ENCODE measurements at places on chromosomes 2 and 18.

DNA sequence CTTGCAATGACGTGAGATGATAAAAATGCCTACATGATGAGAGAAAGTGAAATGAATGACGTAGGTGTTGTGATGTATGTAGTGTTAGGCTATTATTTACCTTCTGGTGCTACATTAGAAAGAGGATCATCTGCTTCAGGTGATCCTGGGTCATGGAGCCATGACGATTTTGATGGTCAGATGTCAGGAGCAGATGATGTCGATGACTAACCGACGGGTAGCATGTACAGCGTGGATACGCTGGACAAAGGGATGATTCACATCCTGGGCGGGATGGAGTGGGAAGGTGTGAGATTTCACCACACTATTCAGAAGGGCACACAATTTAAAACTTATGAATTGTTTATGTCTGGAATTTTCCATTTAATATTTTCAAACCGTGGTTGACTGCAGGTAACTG, 43.5 kb upstream of the ACVR1C start:
- no peak for DNase-seq

DNA sequence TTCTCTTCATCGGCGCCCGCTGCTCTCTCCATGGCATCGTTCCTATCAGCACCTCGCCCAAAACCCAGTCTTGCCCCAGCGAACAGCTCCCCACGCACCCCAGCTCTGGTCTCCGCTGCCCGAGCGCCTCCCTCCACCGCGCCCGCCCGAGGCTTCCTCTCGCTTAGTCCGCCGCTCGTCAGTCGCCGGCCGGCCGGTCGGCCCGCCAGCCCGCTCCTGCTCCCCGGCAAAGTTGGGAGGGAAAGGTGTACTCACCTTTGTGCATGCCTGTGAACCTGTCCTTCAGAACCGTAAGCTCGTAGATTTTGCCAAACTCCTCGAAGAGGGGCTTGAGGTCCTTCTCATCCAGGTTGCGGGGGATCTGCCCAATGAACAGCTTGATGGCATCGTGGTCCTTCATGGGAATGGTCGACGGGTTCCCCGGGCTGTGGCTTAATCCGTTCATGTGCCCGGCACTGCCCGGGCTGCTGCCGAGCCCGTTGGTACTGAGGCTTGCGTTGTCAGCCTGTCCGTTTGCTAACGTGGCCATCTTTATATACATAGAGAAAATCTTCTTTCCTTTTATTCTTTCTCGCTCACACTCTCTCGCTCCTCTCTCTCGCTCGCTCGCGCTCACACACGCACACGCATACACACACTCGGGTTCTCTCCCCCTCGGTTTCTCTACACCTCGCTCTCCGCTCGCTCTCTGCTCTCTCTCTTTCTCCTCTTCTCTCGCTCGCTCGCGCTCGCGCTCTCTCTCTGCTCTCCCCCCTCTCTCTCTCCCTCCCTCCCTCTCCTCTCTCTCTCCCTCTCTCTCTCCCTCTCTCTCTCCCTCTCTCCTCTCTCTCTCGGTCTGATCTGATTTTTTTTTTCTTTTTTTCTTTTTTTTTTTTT, at the start of gene CELF4:
CELF4 (minus strand) TSS at position 698 of the 876 bp plus-strand sequence.
- no peak for DNase-seq

- DNase-seq, result peak; percentile 22
Observed at GRCh38 chr2:172943539-172943938, 132.1 kb upstream of the MAP3K20 start.

GRCh38 chr2:126881591-126881990, 17.1 kb upstream of the TEX51 start:
- DNase-seq, result no peak

DNA sequence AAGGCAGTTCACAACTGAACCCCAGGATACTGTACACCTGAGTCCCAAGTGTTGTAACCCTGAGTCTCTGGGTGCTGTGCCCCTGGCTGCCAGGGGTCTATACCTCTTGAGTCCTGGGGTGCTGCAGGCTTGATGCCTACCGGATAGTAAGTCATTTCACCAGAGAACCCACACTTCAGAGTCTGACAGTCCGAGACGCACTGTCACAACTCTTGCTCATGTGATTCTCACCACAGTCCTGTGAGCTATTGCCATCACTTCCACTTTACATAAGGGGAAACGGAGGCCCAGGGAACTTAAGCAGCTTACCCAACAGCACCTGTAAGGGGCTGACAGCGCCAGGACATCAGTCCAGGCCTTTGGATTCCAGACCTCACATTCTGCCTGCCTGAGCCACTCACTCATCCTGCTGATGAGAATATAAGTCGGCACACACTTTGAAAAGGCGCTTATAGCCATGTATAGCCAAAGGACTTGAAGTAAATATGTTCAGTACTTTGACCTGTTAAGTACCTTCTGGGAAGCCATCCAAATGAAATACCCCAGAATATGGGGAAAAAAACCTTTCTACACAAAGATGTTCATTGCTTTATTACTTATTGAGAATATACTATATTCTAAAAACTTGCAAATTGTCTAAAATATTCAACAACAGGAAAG, 180.7 kb upstream of the ID2 start:
- no peak for DNase-seq

DNA sequence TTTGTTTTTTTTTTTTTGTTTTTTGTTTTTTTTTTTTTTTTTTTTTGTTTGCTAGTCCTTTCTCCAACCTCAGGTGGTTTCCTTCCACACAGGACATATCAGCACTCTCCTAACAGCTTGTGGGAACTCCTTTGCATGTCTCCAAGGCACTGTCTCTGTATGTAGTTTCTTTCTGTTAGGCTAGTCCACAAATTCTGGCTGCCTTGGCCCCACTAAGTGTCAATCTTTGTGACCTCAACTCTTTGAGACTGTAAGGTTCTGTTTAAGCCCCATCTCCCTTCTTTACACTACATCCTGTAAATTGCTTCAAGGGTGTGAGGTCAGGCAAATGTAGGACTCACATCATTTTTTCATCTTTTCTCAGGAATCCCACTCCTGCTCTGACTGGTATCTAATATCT, 85.1 kb downstream of the NCOA1 start:
- DNase-seq, result no peak

- DNase-seq, result no peak
Observed at GRCh38 chr2:30622452-30622851, 175.4 kb downstream of the LCLAT1 start.

DNA sequence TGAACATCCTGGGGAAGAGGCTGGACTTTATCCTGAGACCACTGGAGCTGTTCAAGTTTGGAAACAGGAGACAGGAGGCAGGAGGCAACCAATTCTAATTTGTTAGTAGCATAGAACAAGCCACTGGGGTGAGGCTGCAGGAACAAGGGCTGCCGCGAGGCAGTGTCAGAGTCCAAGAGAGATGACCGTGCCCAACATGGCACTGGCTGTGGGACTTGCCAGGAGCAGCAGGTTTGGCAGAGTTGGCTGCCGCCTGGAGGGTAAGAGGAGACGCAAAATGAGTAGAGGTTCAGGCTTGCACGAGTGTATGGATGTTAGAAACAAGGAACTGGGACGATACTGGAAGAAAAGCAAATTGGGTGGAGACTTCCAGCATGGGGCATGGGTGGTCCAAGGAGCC, 168.5 kb downstream of the TPGS2 start:
- DNase-seq, result no peak

DNA sequence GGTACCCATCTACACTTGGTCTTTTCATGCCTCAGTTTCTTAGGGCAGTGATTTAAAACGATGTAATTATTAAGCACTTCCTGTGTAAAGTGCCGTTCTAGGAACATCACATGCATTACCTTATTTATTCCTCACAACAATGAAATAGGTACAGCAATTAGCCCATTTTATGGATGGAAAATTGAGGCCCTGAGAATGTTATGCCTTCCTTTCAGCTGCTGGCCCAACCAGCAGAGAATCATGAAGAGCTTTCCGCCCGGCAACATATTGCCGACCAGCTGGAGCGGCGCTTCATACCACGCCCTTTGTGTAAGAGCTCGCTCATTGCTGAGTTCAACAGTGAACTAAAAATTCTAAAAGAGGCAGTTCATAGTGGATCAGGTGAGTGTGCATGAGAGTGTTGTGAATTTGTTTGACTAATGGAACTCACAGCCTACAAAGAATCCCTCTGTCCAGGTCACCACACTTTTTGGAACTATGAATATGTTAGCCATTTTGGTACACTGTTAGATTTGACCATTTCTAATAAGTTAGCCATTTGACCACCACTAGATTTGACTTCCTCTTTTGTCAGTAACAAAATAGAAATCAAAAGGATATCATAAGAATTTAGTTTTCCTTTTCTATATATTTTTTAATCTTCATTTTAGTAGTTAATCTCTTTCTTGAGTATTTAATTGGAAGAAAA, 25.6 kb upstream of the RPE start:
- no peak for DNase-seq

DNA sequence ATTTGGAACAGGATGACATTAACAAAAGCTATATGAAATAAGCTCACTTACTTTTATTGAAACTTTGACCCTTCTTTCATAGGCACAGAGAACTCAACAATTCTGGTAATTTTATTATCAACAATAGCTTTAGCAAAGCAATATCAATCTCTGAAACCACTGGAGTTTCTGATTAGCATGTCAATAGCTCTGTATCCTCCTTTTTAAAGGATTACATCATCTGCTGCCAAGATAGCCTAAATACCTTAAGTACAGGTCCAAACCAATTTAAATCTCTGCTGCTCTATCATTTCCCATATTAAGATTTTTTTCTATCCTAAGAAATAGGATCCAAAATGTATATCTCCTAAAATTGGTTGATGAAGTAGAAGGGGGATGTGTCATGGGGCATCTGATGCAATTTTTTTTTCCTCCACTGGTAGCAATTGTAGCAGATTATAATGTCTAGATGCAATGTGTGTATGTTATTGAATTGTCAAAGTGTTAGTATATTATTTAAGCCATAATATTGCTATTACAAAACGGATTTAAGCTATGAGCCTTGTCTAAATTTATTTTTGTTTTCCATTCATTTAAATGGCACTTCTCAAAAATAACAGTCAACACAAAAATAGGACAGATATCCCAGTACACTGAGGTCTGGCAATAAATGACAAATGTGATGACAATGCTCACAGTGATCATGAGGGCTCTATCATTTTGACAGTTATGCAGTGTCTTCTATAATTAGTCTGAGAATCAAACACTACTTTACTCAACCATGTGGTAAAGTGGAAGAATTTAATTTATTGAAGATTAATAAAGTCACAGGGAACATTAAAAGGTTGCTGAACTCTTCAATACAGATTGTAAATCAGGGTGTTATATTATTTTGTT, 328.4 kb downstream of the CDH7 start:
- no peak for DNase-seq

DNA sequence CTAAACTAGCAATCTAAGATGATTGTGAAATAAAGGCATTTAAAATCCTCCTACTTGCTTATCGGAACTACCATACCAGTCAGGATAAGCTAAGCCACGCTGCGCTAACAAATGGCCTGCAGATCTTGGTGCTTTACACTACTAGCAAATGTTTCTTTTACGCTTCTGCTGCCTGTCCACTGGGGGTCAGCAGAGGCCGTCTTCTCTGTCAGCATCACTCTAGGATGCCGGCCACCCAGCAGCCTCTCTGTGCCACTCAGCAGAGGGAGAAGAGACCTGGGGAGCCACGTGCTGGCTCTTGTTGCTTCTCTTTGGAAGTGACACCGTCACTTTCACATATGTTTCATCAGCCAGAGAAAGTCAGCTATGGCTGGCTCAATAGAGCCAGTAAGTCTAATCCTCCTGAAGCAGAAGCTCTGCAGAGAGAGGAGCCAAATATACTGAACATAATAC, 36.6 kb downstream of the COPS8 start:
- peak; percentile 3 for DNase-seq

- DNase-seq, result no peak
Observed at GRCh38 chr2:9951272-9951521, 296 bp upstream of the GRHL1 start.

DNA sequence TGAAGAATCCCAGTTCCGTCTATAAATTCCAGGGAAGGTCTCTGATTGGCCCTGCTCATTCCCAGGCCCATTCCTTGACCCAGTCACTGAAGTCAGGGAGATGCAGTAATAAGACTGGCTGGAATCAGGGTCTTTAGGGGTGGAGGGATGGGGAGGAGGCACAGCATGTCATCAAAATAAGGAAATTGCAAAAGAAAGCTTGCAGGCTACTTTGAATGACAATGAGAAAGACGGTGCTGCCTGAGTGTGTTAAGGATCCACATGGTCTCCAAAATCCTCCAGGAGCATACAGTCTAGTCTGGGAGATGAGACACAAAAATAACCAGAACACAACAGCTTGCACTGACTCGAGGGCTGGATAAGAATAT, 2.0 kb upstream of the DES start:
- no peak for DNase-seq

GRCh38 chr2:10135296-10136089, 13.0 kb downstream of the RRM2 start:
- DNase-seq, result no peak

- no peak for DNase-seq
Observed at GRCh38 chr2:86417961-86418360, 23.2 kb upstream of the KDM3A start.

GRCh38 chr2:119022678-119023077, 80.7 kb downstream of the MARCO start:
- no peak for DNase-seq

- no peak for DNase-seq
Observed at GRCh38 chr2:18842836-18843235, 253.5 kb upstream of the NT5C1B start.

- no peak for DNase-seq
Observed at GRCh38 chr18:12324991-12325725, 17.1 kb downstream of the TUBB6 start.

DNA sequence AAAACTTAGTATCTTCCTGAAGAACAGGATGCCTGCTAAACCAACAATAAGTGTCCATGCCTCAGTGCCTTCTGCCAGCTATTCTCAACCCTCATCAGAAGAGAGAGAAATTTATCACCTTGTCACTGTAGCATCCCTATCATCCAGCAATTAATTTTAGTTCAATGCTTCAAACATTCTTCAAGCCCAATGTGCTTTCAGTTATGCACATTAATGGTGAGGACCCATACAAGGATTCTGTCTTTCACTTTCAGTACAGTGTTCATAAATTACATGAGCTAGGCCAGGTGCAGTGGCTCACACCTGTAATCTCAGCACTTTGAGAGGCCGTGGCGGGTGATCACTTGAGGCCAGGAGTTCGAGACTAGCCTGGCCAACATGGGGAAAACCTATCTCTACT, 47.0 kb upstream of the MSH6 start:
- DNase-seq, result no peak

DNA sequence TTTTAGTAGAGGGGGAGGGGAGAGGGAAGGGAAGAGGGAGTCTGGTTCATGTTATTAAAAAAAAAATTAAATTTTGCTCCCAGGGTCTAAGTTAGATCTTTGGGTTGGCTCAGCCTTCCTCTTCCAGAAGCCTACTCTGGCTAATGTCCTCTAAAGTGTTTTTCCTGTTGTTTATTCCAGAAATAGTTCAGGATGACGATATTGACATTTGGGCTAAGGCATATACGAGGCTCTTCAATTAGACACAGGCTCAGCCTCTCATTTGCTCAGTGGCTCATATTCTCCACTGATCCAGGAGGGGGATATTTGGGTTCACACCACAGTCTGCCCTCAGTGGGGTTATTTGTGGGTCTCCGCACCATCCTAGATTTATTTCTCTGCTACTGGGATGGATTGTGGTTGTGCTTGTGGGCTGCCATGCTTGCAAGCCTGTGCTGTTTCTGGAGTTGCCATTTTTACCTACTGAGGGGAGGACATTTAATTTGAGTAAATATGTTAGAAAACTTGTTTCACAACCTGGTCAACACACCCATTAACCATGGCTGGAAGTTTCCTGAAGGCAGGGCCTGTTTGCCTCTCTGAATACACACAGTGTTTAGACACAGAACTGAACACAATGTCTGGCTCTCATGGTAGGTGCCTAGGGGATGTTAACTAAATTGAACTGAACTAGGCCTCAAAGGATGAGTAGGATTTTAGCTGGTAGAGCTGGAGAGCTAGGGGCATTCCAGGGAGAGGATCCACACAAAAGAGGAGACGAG, 257.5 kb upstream of the EPAS1 start:
- DNase-seq, result no peak

Measured in CD4-positive, CD25-positive, alpha-beta regulatory T cell (primary cell).